ENCODE measurements at places on chromosomes 2 and 18.

GRCh38 chr18:45416168-45416567 is 199.1 kb upstream of the SLC14A2 start:
- DNase-seq = peak; percentile 12

GRCh38 chr2:222358876-222359275 is 60.1 kb upstream of the PAX3 start:
- DNase-seq = peak; percentile 10

DNA sequence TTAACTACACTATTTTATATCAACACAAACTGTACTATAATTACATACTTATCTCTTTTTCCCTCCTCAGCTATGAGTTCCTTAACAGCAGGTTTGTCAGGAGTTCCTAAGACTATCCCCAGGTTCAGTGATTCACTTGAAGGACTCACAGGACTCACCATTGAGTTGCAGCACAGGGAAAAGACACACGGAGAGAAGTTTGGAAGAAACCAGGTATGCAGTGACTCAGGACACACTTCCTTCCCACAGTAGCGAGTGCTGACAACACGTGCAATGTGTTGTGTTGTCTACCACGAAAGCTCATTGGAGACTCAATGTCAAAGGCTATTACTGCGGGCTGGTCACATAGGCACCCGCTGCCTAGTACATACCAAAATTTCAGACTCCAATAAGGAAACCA is 32.0 kb downstream of the MGAT4A start:
- no peak for DNase-seq

- DNase-seq = no peak
Observed at GRCh38 chr2:18149660-18150246, 271.3 kb downstream of the KCNS3 start.

- no peak for DNase-seq
Observed at GRCh38 chr18:25140124-25140961, 211.6 kb downstream of the ZNF521 start.

GRCh38 chr2:218223046-218223445 is 6.1 kb downstream of the ARPC2 start:
- no peak for DNase-seq

GRCh38 chr2:43082111-43082894 is 144.1 kb downstream of the ZFP36L2 start:
- no peak for DNase-seq

DNA sequence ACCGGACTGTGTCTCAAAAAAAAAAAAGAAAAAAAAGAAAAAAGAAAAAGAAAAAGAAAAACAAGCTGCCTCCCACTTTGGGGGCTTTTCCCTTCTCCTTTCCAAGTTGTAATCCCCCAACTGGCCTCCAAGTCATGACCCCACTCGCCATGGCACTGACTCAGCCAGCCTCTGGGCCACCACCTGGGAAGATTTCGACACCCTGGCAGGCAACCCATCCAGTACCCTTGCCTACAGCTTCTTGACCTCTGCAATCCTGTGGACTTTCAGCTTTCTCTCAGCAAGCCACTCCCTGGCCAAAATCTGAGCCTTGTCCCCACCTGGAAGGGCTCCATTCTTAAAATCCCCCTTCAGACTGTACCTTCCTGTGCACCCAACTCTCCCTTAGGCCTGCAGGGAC is 22.3 kb upstream of the FOSL2 start:
- no peak for DNase-seq

- DNase-seq = no peak
Observed at GRCh38 chr2:234048049-234048448, 2.5 kb upstream of the SPP2 start.

DNA sequence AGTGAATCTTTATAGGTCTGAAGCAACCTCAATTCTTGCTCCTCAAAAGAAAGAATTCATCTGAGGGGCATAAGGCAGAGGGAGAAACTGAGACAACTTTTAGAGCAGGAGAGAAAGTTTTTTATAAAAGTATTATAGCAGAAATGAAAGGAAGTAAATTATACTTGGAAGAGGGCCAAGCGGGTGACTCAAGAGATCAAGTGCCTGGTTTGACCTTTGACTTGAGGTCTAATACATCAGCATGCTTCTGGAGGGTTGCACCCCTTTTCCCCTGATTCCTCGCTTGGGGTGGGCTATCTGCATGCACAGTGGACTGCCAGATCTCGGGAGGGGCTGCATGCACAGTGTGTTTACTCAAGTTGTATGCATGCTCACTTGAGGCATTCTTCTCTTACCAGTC is 268.5 kb upstream of the LRATD1 start:
- no peak for DNase-seq

DNA sequence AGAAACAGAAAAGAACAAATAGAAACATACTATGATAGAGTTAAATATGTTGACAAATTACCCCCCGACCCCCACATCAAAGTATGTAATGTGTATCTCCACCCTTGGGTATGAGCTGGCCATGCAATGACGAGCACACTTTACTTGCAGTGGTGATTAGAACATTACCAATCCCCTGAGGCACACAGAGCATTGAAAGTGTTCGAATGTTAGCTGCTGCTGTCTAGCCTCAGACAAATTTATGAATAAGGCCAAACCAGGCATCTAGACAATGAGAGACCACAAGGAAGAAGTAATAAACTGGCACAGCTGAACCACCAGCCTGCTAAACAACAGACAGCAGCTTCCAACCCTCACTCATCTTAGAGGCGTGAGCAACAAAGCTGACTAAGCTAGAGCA is 380.5 kb downstream of the DSEL start:
- DNase-seq = no peak

GRCh38 chr2:203446071-203446481 is 89.0 kb downstream of the RAPH1 start:
- no peak for DNase-seq

DNA sequence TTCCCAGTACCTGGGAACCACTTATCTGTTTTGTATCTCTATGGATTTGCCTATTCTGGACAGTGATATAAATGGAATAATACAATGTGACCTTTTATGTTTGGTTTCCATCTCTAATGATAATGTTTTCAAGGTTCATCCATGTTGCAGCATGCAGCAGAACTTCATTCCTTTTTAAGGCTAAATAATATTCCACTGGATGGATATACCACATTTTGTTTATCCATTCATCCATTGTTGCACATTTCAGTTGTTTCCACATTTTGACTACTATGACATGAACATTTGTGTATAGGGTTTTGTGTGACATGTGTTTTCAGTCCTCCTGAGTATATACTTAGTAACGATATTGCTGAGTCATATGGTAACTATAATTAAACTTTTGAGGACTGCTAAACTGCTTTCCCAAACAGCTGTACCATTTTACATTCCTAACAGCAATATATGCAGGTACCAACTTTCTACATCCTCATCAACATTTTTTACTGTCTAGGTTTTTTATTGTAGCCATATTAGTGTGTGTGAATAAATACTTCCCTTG is 17.7 kb upstream of the MARCHF7 start:
- no peak for DNase-seq

DNA sequence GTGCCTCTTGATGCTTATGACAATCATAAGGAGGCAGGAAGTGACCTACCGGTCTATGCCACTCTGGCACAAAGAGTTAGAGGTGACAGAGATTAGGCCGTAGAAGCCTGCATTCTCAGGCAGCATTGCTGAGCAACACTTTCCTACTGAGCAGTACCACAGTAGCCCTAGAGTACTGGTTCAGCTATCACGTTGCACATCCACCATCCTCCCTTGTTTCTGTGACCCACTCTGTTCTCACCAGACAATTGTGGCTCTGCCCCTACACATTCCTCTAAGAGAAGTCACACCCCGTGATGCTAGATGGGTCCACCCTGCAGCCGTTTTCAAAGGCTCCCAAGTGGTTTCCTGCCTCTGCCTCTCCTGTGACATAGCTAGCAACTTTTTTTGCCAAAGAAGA is 22.6 kb upstream of the SUCLG1 start:
- DNase-seq = no peak

DNA sequence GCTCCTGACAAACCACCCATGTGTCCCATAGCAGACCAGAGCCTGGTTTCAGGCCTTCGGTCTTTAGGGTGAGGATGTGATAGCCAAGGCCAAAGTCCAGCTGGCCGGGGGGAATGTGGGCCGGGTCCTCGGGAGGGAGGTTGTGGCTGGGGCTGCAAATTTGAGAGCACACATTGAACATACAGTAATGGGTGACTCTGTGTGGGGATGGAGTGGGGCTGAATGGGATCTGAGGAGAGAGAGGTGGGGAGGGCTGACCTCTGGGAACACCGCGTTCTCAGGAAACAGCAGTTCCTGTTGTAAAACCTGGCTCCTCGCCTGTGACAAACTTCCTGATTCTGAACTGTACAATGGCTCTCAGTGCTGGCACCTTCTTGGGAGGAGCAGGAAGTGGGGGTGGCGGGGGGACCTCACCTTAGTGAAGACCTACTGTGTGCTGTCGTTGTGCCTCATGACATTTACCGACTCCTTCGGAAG is 48.8 kb downstream of the MCFD2 start:
- no peak for DNase-seq

DNA sequence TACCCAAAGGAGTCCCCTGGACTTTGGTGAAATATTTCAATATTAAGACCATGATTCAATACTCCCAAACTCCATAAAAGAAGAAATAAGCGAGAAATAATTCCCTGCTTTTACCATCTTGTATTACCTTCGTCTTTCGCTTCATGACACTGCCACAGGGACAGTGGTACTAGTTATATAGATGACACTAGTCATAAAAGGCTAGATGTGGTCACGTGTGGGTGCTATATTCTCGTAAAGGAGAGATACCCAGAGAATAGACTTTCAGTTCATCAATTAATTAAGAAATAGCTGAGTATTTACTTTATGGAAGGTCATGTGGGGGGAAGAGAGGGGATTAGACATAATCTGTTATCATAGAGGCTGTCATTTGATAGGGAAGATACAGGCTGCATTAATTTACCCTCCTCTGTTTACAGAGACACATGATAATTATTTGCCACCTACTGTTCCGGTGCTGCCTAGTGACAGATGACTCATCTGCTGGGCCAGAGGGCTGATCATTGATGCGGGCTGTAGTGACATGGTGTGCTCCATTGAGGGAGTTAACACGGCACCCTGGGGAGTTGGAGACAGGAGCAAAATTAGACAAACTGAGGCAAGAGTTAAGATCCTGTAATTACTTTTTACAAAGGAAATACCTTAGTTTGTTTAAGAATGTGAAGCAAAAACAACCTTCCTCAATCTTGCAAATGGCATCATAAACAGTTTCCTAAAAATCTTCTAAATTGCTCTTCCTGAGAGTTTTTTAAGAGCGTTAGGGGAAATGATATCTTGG is 78.2 kb upstream of the ITGB6 start:
- no peak for DNase-seq

- no peak for DNase-seq
Observed at GRCh38 chr2:80852079-80852807, 547.7 kb upstream of the LRRTM1 start.

DNA sequence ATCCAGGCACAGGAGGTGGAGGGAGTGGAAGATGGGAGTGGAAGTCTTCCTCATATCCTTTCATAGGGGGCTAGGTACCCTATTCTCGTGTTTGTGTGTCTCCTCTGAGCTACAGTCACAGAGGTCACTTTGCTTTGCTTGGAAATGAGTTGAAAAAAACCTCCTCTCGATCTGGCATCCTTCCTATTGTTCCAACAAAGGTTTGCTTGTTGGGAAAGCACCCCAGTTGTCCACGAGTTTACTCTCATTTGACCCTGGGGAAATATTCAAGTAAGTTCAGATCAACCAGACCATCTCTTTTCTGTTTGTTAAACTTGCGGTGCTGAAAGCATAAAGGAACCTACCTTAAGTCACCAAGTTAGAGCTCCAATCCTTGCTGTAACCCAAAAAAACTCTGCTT is 59.3 kb downstream of the ARHGEF33 start:
- DNase-seq = no peak

DNA sequence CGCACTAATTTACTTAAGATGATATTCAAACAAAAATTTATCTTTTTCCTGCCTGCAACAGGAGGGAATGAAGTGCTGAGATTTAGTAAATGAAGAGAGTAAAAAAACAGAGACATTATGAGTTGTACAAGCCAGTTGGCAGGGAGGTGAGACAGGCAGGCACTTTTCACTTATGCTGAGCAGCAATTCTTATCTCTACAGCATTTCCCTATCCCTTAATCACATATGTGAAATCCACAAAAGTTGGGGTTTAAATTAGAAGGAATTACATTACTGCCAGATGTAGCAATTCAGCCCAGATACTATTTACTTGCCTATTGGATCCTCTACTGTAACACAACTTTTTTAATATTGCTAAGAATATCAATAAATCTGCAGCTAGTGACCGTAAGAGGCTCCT is 314.2 kb upstream of the LRP1B start:
- no peak for DNase-seq

DNA sequence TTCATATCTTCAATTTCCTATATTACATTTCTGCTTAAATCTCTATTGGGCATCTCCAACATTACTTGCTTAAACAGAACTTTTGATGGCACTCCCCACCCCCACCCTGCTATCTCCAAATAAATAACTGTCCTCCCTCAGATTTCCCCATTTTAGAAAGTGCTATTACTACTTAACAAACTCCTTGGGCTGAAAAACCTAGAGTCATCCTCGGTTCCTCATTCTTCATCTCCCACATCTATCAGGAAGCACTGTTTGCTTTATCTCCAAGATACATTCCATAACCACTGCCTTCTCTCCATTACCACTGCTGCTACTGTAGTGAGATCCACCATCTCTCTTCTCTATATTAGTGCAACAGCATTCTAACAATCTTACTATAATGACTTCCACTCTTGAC is 150.4 kb upstream of the CYRIA start:
- DNase-seq = no peak

DNA sequence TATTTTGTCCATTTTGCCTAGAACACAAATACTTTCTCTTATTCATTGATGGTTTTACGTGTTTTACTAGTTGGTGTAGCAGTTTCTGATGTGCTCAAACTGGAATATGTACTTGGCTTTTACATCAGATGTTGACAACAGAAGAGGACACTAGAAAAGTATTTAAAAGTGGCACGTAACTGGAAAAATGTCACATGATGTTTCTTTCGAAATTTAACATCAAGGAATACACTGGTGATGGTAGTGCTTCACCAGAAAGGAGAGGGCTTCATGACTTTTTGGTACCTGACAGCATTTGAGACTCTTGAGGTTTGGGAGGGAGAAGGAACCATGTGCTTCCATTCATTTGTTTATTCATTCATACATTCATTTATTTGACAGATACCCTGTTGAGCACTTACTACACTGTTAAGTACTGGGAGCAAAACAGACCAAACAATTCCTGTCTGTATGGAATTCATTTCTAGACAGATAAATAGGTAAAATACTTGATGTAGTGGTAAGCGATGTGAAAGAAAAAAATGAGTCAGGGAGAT is 1.5 kb downstream of the GIGYF2 start:
- DNase-seq = no peak

GRCh38 chr2:205187731-205188130 is 494.6 kb upstream of the NRP2 start:
- no peak for DNase-seq

All from DMS 273 treated with DMSO at 0.1 percent for 48 hours (cell line).